Activated naive CD8-positive, alpha-beta T cell treated with anti-CD3 and anti-CD28 coated beads, Interleukin-2, amount 50 U/mL, for 16 hours (primary cell): ENCODE measurements at places on chromosomes 3 and 15.

DNA sequence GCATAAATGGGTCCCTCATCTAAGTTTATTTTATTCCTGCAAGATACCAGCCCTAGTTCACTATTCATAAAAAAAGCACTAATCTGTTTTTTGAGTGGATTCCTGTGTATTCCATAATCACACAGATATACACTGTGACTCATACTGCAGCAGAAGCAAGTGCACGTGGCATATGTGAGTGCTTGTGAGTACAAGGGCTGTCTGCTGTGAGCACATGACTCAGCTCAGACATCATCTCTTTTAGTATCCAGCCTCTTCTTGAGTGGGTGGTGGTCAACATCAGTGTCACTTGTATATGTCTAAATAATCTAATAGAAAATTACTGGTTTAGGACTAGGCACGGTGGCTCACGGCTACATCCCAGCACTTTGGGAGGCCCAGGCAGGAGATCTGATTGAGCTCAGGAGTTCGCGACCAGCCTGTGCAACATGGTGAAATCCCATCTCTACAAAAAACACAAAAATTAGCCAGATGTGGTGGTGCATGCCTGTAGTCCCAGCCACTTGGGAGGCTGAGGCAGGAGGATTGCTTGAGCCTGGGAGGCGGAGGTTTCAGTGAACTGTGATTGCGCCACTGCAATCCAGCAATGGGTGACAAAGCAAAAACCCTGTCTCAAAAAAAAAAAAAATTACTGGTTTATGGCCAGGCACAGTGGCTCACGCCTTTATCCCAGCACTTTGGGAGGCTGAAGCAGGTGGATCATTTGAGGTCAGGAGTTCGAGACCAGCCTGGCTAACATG, 49.8 kb downstream of the NIPA2 start:
- no peak for DNase-seq

- no peak for DNase-seq
Observed at GRCh38 chr15:92130244-92130643, 263.4 kb upstream of the ST8SIA2 start.

- DNase-seq = no peak
Observed at GRCh38 chr15:76711351-76711827, 193.8 kb downstream of the SCAPER start.

GRCh38 chr3:177960014-177960413, 576.2 kb upstream of the KCNMB2 start:
- no peak for DNase-seq

GRCh38 chr3:149384911-149385321, 7.5 kb upstream of the TM4SF1 start:
- DNase-seq = no peak

DNA sequence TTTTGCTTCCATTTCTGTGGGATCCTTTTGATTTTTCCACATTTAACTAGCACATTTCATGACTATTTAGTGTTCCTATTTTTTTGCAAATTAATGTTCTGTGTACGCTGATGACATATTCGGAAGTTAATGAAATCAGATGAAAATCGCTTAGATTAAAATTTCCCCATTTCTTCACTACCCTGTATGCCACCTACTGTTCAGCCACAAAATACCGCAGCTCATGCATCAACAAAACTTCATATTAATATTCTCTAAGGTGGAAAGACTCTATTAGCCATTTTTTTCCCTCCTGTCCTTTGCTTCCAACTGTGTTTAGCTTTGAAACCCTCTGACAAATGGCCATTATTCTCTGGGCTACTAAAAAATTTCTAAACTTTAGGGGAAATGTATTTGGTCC, 300.6 kb downstream of the MECOM start:
- DNase-seq = no peak

GRCh38 chr15:79339588-79340314, 28.8 kb downstream of the TMED3 start:
- DNase-seq = no peak
